Stimulated activated CD4-positive, alpha-beta T cell treated with anti-CD3 and anti-CD28 coated beads, Interleukin-12 subunit alpha, Interleukin-12 subunit beta, amount 100 ng/mL, for 48 hours (primary cell): ENCODE measurements at places on chromosomes 12 and 14.

GRCh38 chr14:86794689-86795088 is 1198.3 kb downstream of the GALC start:
- DNase-seq = no peak

GRCh38 chr12:2643576-2644135 is 151.1 kb upstream of the FKBP4 start:
- DNase-seq = no peak

DNA sequence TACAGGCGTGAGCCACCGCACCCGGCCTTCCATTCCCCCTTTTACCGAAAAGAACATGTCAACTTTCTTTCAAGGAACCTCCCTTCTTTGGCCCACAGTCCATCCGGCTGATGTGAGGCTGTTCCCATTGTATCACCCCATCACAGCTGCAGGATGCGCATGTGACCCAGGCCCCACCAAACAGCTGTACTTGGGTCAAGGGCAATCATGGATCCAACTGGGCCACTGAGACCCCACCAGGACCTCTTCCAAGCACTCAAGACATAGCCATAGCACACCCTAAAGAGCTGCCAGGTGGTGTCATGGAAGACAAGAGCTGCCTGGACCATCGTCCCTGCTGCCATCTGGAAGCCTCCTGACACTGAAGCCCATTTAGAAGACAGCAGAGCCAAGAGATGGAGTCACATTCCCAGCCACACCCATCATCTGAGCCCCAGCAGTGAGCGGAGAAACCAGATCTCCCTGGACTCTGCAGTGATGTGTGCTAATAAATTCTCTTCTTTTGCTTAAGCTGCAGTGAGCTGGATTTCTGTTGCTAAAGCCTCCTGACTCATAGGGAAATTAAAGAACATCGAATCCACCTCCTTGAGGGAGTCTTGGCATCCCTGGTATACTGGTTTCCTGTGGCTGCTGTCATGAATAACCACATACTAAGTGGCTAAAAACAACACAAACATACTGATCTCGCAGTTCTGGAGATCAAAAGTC is 105.6 kb downstream of the KSR2 start:
- DNase-seq = no peak

GRCh38 chr12:70966996-70967790 is 46.7 kb upstream of the PTPRR start:
- no peak for DNase-seq

GRCh38 chr12:122995503-122996187 is 15.2 kb downstream of the ARL6IP4 start:
- DNase-seq = no peak

DNA sequence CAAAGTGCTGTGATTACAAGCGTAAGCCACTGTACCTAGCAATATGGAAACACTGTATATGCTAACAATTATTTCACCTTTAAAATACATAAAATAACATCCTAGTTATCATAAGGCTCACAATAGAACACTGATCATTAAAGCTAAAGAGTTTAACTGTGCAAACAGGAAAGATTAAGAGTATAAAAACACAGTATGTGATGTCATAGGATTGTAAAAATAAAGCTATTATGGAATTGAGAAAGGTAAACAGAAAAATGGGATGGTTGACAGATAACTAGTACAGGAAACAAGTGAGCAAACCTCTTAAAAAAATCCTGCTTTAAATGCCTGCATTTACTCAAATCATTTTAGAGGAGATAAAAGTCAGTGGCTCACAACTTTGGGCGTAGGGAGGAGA is 10.8 kb upstream of the IPO8 start:
- DNase-seq = no peak

DNA sequence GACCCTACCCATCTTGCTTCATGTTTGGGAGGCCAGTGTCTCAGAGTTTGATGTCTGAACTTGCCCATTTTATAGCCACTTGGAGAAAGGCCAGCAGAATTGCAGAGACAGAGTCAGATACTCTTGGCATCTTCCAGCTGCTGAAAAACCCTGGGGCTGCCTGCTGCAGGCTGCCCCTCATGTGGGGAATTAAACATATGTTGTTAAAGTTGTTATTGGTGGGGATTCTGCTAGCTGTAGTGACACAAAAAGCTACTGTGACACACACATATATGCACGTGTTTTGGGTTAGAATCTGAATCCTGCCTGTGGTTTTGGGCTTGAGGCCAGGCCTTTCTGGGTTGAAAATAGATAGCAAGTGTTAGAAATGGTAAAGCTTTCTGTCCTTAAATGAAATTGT is 1288.4 kb downstream of the AACS start:
- no peak for DNase-seq

DNA sequence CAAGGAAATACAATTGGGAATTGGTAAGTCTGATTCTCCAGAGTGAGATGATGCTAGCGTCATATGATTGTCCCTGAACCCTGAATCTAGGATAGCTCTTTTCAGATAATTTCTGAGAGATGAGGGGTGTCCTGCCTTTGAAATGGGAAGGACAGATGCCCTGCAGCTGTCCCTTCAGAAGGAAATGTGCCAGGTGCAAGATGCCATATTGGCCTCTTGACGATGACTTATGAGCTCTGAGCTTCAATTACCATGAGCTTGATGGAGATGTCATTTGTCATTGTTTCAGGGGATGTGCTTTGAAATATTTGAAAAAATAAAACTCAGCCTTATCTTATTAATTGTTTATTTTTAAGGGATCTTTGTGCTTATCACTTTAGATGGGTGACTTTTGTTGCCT is 185.1 kb downstream of the DACT1 start:
- DNase-seq = no peak

DNA sequence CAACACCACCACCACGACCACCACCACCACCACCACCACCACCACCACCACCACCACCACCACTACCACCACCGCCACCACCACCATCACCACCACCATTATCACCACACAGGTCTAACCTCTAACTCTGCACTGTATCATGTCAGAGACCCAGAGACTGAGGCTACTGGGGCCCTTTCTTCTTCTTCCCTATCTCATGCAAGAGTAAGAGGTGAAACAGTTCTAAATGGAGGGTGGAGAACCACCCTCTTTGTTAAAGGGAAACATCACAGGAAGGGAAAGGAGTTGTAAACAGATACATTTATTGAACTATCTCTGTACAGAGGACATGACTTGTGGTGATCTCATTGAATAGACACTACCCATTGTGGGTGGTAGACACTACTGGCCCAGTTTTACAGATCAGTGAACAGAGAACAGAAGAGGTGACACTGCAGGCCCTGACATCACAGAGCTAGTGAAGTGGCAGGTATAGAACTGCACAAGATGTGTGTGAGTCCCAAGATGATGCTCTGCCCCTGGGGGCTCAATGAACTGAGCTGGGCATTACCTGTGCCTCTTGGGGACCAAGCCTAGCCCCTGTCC is 91.6 kb downstream of the FOXN3 start:
- no peak for DNase-seq

DNA sequence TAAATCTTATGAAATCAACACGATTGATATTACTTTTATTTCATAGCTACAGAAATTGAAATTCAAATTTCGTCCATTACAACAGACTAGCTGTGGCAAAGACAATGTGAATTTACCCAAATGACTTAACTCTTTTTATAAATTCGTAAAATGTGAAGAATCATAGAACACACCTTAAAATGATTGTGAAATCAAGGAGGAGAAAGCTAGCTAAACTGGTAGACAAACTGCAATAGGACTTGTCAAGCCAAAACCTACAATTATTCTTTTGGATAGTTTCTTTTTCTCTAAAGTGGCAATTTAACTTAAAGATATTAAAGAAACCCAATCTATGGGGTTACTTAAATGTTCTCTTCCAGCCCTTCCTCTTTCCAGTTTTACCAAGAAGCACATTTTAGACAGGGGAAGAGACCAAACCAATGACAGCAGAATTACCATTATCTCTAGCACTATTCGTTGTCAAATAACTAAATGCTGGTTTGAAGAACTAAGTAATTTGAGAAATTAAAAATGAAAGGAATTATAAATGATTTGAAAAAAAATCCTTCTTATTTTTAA is 807 bp upstream of the SLC16A7 start:
- no peak for DNase-seq

GRCh38 chr12:87991483-87991882 is 37.7 kb downstream of the C12orf50 start:
- DNase-seq = no peak

DNA sequence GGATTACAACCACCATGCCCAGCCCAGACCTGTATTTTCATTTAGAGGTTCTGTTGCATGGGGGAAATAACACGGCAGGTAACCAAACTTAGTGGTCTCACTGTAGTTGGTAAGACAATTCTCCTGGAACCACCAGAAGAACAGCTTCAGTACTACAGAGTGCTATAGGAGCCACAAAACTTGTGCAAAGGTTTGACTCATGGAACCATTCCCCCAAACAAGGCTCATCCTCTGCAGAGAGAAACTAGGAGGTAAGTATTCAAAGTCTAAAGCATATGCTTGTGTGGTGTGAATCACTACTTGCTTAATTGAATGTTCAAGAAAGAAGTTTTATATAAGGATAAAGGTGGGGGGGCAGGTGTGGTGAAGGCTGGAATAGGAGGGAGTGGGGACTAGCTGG is 58.7 kb downstream of the GNS start:
- no peak for DNase-seq

GRCh38 chr12:131755305-131756113 is 44.6 kb downstream of the SFSWAP start:
- DNase-seq = no peak

- no peak for DNase-seq
Observed at GRCh38 chr12:24738441-24738840, 210.5 kb downstream of the BCAT1 start.

GRCh38 chr14:92959189-92959531 is 36.2 kb downstream of the CHGA start:
- no peak for DNase-seq

DNA sequence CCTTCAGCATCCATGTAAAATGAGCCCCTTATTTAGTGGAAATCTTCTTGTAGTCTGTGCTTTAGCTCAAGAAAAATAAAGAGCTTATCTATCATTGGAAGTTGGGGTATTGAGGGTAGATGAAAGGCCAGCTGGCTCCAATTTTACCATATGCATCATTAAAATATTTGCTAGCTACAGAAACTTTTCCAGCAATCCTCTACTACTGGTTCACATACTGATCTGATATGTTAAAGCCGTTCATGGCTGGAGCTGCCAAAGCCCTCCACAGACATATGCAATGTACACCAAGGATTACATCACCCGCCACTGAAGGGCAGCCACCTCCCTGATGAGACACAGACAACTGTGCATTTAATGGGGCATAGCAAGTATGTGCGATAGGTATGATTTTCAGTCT is 1205.3 kb downstream of the GALC start:
- DNase-seq = no peak

DNA sequence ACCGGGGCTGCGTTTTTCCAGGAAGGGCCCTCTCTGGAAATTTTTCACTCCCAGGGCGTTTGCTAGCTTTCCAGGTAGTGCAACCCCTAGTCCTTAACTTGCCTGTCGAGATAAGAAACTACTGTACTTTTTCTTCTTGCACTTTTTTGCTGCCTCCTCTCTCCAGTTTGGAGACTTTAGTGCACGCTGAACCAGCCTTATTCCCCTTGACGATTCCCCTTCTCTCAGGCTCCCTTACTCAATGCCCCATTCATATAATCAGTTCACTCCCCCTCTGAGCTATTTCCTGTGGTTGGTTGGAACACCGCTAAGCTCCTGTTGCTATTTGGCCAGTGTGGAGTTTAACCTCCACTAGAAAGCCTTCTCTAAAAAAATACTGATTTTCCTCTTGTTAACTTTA is 682 bp downstream of the CREBL2 start:
- no peak for DNase-seq
